ENCODE measurements at places on chromosomes 1 and 21.

DNA sequence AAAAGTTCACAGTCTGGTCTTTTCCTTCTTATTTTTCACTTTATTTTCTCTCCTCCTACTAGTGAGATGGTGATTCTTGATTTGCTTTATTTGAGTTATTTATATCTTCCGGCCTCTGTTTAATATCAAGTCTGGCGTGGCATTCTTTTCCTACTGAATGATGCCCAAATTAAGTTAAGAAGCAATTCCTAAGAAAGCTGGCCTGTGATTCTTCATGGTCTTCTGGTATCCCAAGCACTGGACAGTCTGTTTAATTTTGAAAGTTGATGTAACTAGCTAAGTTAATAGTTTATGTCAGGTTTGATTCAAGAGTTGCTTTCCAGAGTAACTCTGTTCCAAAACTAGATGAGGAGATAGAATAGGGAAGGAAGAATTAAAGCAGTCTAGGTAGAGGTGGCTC lies 9.2 kb upstream of the ENAH start:
- H3K27me3 ChIP-seq = no peaks in the 10 kb centered on the region
- no peak overlapping the region for H3K4me3 ChIP-seq
- H3K36me3 ChIP-seq = no peaks in the 10 kb centered on the region

DNA sequence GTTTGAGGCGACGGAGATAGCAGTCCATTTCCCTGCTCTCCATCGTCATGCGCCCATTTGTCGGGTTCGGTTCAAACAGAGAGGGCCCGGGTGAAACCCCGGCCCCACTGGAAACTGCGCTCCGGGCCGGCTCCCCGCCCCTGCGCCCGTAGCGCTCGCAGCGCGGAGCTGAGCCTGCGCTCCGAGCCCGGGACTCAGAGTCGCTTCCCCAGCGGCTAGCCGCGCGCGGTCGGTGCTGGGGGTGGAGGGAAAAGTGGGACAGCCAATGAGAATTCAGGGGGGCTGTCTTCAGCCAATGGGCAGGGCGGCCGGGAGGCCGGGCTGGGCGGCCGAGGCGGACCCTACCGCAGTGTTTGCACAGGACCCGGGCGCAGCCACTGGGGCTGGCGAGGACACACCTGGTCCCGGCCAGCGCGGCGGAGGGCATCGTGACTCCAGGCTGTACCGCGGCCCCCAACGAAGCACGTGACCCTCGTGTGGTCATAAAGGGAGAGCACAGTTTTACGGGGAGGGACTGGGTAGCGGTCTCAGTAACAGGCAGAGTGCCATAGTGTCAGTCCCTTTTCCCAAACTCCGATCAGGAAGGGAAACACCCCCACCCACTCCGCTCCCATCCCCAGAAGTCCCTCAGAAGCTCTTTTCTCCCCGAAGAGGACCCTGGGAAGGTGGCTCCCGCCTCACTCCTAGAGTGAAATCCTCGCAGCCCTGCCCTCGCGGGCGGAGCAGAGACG lies at the start of gene INKA2:
INKA2 (minus strand) TSS at position 202 of the 731 bp plus-strand sequence; CDS start at position 49, 153 bp downstream.
- peak within 1 kb of the TSS; percentile 84 for H3K27ac ChIP-seq
- H3K27me3 ChIP-seq = peaks cover 2% of the 10 kb centered on the region
- peak within 1 kb of the TSS; percentile 92 for H3K4me3 ChIP-seq
- H3K36me3 ChIP-seq = no peaks in the 10 kb centered on the region
- peak; percentile 74 for DNase-seq

DNA sequence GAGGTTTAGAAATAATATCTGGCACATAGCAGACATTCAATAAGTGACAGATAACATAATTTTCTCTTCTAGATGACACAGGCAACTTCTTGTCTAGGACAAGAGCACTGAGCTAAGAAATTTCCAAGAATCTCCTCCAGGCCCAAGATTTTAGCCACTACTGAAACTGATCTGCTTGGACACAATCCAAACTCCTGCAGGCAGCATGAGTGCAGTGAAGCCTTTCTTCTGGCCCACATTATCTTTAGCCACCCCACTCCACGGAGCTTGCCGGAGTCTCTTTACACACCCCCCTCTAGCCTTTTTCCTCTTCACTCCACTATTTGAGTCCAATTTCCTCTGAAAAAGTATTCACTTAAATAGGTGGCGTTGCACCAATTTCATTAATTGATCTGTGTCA lies 142.9 kb upstream of the DUSP10 start:
- H3K27ac ChIP-seq = no peak overlapping the region
- no peaks in the 10 kb centered on the region for H3K36me3 ChIP-seq
- peaks cover 40% of the 10 kb centered on the region for H3K4me1 ChIP-seq
- no peak for DNase-seq
- H3K27me3 ChIP-seq = no peaks in the 10 kb centered on the region

DNA sequence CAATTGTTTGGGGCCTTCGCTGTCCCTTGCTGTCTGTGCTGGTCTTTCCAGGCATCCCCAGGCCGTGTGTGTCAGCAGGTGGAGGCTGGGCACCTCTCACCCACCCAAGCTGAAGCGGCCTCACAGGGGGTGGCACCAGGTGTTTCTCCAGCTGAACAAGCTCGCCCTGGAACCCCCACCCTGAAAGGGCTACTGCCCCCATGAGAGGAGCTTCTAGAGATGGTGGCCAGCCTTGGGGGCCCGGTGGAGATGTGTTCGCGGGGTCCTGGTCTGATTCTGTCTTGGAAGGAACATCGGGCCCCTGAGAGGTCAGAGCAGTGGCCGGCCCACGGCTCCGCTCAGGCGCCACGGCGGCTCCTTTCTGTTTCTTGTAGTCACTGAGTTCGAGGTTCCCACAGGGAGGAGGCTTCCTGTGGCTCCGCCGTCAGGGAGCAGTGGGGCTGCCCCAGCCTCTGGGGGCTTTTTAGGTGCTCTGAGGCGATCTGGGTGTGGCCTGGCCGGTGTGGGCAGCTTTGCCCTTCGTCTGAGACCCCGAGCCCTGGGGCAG lies 46.9 kb downstream of the SKI start:
- no peak overlapping the region for H3K4me3 ChIP-seq
- H3K4me1 ChIP-seq = peaks cover 74% of the 10 kb centered on the region
- DNase-seq = no peak
- peaks cover 7% of the 10 kb centered on the region for H3K36me3 ChIP-seq
- peak overlapping the region; percentile 63 for H3K27ac ChIP-seq

GRCh38 chr21:42486072-42486471 lies 10.0 kb downstream of the RSPH1 start:
- H3K36me3 ChIP-seq = no peaks in the 10 kb centered on the region
- H3K27me3 ChIP-seq = peaks cover 25% of the 10 kb centered on the region
- DNase-seq = no peak
- H3K4me1 ChIP-seq = peaks cover 3% of the 10 kb centered on the region
- H3K4me3 ChIP-seq = no peak overlapping the region

DNA sequence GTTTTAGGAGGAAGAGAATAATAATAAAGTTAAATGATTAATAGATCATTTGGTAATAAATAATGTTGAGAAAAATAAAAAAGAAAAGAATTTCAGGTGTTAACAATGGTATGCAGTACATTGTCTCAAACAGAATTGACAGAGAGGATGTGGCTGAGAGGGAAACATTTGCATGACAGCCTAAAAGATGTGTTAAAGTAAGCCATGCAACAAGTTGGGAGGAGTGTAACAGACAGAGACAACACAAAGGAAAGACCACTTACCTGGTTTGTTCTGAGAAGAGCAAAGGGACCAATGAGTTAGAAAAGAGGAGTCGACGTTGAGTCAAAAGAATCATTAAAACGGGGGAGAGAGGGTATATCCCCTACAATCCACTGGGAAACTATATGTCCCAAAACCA lies 814.0 kb downstream of the KCNT2 start:
- H3K4me1 ChIP-seq = no peaks in the 10 kb centered on the region
- no peaks in the 10 kb centered on the region for H3K27me3 ChIP-seq
- DNase-seq = no peak
- no peaks in the 10 kb centered on the region for H3K36me3 ChIP-seq
- H3K4me3 ChIP-seq = no peak overlapping the region

- peaks cover 23% of the 10 kb centered on the region for H3K36me3 ChIP-seq
- peak overlapping the region; percentile 99 for H3K4me3 ChIP-seq
- DNase-seq = no peak
- H3K27me3 ChIP-seq = no peaks in the 10 kb centered on the region
- H3K4me1 ChIP-seq = peaks cover 46% of the 10 kb centered on the region
These were observed 494 bp upstream of the PIP5K1A start for GRCh38 chr1:151197863-151198253.

DNA sequence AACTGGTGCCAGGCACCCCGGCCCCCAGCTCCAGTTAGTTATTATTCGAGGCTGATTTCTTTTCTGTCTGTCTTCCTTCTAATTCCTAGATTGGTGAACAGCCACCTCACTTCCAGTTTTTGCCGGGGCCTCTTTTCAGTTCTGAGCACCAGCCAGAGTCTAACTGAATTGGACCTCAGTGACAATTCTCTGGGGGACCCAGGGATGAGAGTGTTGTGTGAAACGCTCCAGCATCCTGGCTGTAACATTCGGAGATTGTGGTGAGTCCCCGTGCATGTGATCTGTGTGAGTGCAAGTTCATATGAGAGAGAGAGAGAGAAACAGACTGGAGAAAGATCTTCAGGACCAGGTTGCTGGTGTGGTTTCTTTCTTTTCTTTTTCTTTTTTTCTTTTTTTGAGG lies 13.5 kb downstream of the NLRP3 start:
- H3K4me1 ChIP-seq = peaks cover 12% of the 10 kb centered on the region
- H3K27ac ChIP-seq = no peak overlapping the region
- H3K36me3 ChIP-seq = no peaks in the 10 kb centered on the region
- H3K27me3 ChIP-seq = no peaks in the 10 kb centered on the region

DNA sequence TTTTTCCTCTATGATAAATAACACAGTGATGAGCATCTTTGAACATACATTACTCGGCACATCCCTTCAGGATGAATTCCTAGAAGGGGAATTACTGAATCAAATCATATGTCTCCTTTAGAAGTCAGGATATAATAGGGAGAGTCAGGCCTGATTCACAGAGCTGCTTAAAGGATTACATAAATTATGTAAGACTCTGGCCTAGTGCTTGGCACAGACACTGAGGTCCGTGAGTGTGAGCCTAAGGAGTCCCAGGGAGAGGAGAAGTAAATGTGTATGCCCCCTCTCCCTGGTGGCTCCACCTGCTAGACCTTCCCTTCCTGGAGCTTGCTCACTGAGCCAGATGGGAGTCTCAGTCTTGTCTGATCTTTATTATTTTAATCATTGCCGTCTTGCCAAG lies 8.6 kb upstream of the FOXE3 start:
- peaks cover 18% of the 10 kb centered on the region for H3K27me3 ChIP-seq
- no peaks in the 10 kb centered on the region for H3K36me3 ChIP-seq
- no peak overlapping the region for H3K27ac ChIP-seq
- no peaks in the 10 kb centered on the region for H3K4me1 ChIP-seq

DNA sequence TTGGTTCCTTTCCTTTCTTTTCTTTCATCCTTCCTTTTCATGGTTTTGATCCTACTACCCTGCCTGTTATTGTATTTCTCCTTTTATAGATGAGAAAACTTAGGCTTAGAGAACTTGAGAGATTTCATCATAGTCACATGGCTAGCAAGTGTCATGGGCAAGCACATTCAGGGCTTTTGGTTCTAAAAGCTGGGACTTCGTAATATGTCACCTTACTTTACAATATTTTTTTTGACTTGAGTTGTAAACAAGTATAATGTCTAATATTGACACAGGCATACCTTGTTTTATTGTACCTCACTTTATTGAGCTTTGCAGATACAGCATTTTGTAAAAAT lies 70.7 kb downstream of the MTR start:
- no peak for DNase-seq
- H3K27ac ChIP-seq = no peak overlapping the region
- H3K4me3 ChIP-seq = no peak overlapping the region

DNA sequence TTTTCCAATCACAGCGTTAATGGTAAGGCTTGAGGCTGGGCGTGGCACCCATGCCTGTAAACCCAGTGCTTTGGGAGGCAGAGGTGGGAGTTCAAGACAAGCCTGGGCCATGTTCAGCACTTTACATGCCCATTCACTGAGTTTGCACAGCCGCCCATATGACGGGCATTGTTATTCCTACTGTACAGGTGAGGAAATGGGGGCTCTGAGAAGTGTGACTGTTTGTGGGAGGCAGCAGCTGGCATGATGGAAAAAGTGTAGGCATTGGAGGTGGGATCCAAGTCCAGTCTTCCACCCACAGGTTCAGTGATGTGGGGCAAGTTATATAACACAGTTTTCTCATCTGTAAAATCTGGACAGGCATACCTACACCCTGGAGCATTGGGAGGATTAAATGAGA lies 445.9 kb downstream of the KIF26B start:
- no peak for DNase-seq
- H3K4me3 ChIP-seq = no peak overlapping the region
- H3K27me3 ChIP-seq = no peaks in the 10 kb centered on the region
- H3K4me1 ChIP-seq = no peaks in the 10 kb centered on the region
- H3K27ac ChIP-seq = no peak overlapping the region

DNA sequence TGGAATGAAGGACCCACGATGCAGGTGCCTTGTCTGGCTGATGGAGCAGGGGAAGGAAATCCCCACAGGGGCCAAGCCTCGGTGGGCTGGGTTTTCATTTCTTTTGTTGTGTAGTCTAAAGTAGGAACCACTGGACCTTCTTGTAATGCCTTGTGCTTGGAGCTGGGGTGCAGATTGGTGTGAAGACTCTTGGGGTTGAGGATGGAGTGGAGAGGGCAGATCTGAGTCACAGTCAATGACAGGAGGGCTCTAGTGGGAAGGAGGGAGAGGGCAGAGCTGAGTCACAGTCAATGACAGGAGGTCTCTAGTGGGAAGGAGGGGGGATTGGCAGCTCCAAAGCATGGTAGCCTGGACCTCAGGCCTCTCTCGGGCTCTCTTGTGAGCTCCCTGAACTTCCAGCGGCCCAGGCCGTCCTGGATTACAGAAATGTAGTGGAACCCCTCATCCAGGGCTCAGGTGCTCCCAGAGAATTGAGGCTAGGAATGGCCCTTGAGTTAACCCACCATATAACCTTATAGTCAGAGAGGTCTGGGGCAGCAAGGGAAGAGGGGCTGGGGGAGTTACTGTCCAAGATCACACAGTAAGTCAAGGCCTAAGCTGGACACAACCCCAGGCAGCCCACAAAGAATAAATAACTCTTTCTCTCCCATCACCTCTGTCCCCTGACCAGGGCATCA lies 313.8 kb downstream of the MATN1 start:
- no peak for DNase-seq
- no peak overlapping the region for H3K27ac ChIP-seq
- no peaks in the 10 kb centered on the region for H3K4me1 ChIP-seq
- no peak overlapping the region for H3K4me3 ChIP-seq
- no peaks in the 10 kb centered on the region for H3K36me3 ChIP-seq
- peaks cover 20% of the 10 kb centered on the region for H3K27me3 ChIP-seq

Data from activated B cell treated with CpG ODN at 0.5 μM for 24 hours (primary cell).